ENCODE measurements at places on chromosomes 3 and 15.
A peak's percentile ranks its signal among the peaks of the same experiment; 100 is the strongest.

- DNase-seq, result no peak
Observed at GRCh38 chr3:123383091-123384053, 65.5 kb downstream of the ADCY5 start.

- DNase-seq, result no peak
Observed at GRCh38 chr3:197417441-197417840, 119.0 kb upstream of the DLG1 start.

DNA sequence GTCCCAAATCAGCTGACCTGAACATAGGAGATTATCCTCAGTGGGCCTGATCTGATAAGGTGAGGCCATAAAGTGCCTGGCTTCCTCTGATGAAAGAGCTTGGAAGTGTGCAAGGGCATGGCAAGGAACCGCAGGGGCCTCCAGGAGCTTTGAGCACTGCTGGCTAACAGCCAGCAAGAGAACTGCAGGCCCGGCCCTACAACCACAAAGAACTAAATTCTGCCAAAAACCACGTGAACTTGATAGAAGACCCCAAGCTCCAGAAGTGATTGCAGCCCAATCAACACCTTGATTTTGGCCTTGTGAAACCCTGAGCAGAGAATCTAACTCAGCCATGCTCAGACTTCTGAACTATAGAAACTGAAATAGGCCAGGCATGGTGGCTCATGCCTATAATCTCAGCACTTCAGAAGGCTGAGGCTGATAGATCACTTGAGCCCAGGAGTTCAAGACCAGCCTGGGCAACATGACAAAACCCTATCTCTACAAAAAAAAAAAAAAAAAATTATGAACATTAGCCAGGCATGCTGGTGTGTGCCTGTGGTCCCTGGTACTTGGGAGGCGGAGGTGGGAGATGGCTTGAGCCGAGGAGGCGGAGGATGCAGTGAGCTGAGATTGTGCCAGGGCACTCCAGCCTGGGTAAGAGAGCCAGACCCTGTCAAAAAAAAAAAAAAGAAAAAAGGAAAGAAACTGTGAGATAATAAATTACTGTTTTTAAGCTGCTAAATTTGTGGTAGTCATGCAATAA lies 7.7 kb upstream of the DIS3L start:
- no peak for DNase-seq

DNA sequence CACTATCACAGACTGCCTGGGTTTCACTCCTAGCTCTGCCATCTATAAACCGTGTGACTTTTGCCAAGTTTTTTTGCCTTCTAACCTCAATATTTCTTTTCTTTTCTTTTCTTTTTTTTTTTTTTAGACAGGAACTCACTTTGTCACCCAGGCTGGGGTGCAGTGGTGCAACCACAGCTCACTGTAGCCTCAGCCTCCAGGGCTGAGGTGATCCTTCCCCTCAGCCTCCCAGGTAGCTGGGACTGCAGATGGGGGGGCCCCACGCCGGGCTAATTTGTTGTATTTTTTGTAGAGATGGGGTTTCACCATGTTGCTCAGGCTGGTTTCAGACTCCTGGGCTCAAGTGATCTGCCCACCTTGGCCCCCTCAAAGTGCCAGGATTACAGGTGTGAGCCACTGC lies 3.2 kb upstream of the ADAM10 start:
- DNase-seq, result no peak

DNA sequence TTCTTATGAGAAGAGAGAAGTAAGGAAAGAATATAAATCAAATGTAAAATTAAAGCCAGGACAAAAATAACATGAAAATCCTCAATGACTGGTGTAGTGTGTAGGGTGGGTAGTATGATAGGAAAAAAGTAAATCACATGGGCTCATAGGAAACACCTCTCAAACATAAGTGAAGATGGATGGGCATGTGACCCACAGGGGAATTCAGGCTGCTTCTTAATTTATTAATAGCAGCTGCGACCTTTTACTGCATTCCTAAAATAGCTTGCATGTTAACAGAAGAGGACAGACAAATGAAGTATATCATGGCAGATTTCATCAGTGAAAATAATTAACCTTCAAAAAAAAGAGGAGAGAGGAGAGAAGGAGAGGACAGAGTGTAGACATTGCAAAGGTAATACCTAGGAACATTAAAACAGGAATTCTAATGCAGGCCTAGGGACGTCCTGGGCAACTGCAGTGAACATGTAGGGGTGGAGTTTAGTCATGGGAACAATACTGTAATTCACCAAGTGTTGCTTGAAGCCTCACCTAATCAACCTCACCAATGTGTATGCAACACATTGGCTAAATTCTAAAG lies 132.9 kb downstream of the KCNMB2 start:
- no peak for DNase-seq

GRCh38 chr3:138863776-138864113 lies 29.0 kb upstream of the PIK3CB start:
- no peak for DNase-seq

DNA sequence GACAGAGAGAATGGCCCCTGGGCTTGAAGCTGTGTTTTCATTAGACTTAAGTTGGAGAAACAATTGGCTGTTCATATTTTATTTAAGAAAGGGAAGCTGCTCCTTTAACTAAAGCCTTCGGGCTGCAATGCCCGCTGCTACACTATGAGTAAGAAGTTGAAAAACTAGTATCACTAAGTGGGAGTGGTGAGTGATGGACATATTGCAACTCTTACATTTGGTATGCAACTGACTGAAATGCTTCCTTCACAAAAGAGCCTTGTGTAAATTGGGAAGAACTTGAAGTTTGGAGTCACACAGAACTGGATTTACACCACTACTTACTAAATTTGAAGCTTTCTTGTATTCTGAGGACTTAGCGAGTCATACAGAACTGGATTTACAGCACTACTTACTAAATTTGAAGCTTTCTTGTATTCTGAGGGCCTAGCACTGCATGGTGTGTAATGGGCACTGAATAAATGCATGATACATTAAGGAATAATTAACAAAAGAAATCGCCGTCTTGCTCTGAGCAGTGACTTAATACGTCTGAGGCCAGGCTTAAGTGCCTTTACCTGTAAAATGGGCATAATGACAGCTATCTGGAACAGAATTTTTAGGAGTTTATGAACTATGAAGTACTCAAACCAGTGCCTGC lies 149.5 kb downstream of the RYR3 start:
- DNase-seq, result no peak

GRCh38 chr3:23728601-23729117 lies 77.1 kb upstream of the UBE2E1 start:
- DNase-seq, result no peak

DNA sequence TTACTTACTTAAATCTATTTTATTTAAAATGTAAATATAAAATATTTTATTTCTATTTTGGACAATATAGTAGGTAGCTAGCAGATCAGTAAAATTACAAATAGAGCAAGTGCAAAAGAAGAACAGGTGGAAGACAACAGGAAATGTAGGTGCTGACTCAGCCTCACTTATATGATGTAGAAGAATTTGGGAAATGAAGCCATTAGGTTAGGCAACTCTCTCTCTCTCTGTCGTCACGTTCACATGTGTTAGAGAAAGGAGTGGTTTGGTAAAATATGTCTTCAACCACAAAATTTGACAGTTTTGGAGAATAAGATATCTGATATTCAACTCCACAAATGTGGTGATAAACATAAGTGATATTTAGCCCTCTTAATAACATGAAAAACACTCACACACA lies 532.5 kb upstream of the KCNMB2 start:
- DNase-seq, result no peak

DNA sequence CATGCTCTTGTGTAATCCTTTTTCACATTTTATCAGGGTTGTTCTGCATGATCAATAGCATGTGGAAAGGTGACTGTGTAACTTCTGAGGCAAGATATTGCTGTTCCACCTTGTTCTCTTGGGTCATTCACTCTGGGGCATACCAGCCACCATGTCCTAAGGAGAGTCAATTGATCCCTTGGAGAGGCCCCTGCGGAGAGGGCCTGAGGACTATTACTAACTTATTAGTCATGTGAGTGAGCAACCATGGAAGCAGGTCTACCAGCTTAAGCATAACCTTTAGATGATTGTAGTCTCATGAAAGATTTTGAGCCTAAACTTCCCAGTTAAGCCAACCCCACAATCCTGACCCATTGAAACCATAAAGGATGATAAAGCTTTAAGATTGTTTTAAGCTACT lies 22.0 kb upstream of the COL6A5 start:
- no peak for DNase-seq

DNA sequence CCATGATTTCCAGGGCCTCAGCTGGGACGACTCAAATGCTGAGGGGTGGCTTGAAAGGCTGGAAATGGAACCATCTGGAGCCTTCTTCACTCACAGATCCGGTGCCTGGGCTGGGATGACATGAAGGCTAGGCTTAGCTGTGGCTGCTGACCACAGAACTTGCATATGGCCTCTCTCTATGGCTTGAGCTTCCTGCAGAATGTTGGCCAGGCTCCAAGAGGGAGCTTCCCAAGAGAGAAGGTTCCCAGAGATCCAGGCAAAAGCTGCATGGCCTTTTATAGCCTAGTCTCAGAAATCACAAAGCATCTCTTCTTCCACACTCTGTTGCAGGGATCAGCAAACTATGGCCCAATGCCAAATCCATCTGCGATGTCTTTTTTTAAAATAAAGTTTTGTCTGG lies 44.8 kb downstream of the GATM start:
- no peak for DNase-seq

DNA sequence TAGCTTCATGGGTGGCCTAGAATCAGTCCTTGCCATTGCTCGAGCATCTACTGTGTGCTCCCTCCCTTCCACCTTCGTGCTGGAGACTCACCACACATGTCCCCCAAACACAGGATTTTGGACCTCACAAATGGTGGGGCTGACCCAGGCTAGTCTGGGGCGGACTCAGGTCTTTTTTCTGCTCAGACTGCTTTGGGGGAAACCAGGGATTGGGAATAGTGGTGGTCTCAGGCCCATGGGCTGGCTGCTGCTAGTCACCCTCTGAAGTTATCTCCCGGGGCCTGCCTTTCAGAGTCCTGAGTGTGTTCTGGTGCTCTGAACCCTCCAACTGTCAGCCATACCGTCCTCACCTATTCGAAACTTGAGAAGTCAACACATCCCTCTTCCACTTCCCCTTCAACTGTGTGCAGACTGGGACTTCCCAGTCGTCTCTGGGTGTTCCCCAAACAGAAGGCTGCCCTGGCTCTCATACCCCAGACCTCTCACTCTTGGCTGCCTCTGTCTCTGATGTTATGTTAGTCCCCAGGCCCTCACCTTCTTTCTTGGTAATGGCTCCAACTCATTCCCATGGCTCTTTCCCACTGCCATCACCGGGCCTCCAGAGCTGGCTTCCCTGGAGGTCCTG lies 46.0 kb downstream of the PPCDC start:
- no peak for DNase-seq

GRCh38 chr3:158918008-158918407 lies 116.2 kb downstream of the MFSD1 start:
- peak; percentile 9 for DNase-seq

GRCh38 chr3:70179111-70179510 lies 133.3 kb downstream of the MDFIC2 start:
- DNase-seq, result no peak

DNA sequence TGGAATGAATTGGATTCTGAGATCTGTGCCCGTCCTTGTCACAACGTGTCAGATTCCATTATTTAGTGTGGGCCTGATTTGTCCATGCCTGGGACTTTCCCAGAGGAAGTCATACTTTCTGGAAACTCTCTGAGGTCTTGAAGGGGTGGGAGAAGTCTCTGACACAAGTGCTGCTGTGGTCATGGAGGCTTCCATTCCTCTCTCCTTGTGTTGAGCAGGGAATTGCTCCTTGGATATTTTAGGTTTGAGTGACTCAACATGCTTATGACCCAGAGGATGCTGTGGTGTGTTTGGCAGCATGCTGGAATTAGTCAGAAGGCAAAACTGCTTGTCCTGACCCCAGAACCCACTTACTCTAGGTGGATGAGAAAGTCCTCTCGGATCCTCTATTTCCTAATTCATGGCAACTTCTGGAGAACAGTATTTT lies 132.1 kb downstream of the LPP start:
- DNase-seq, result no peak

DNA sequence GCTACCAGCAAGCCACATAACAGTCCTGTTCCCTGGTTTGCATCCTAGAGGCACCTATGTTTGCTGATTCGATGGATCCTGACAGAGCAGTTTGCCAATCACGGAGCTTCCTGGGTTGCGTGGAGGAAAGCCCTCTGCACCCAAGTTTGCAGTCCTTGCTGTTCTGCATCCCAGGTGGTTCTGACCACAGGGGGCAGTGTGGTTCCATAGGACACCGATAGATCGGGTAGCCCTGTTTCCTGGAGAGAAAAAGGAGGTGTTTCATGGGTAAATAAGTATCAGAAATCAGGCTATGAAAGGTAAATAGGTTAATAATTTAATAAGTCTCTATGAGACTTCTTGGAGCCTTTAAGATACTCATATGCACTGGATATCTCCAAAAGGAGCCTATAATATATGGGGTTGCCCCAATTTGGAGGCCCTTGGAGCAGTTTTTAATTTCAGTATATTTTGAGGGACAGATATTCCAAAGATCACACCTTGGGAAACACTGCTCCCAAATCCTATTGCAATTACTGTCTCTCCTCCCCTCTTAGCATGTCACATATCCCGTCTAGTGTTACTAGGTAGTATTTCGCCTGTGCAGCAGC lies 194.6 kb upstream of the TPM1 start:
- no peak for DNase-seq

GRCh38 chr3:156206157-156206556 lies 85.8 kb downstream of the KCNAB1 start:
- DNase-seq, result no peak

DNA sequence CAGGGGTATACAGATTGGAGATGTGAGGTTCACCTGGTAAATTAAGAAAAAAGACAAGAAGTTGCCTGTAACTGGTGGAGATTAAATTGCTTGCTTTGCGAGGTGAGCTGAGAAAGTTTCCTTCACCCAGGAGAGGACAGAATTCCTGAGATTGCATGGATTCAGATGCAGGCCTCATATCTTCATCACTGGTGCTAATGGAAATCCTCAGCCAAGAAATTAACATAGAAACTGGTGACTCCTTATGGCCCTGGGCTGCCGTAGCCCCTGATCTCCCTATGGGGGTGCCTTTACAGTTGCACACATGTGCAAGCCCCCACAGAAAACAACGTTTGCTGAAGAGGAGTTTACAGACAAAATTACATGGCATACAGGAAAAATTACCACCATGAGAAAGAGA lies 68.0 kb downstream of the EEFSEC start:
- DNase-seq, result no peak

DNA sequence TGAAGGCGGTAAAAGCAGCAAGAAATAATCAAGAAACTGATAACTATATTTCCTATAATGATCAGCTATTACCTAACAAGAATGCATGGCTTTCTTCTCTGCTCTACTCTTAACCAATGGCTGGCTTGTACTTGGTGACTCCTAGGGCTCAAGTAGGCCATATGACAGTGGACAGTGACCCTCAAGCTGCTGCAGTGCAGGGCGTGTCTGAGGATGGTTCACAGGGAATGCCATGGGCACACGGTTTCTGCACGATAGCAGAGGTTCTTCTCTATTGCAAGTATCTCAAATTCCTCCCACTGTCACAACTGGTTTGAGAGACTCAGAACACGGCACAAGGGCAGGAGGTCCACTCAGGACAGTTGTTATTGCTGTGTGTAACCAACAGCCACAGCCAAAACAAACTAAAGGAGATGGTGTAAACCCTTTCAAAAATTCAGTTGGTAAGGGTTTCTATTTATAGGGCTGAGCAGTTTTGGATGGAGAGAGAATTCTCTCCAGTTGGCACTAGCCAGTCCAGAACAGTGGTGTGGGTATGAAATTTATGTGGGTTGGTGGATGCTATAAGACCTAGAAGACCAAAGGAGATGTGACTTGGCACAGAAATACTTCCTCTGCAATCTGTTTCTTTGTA lies 103.2 kb upstream of the ST8SIA2 start:
- DNase-seq, result no peak

All from NK-92 treated with Interleukin-12 subunit alpha and Interleukin-12 subunit beta, amount 100 ng/mL, for 24 hours (cell line).